ENCODE measurements at places on chromosomes 2 and 18. TPM values are rescaled to one million over a fixed set of nuclear protein-coding genes. Genes with fewer than 3 reads are reported as not detected.

Gene LRATD1
- total RNA-seq: 2.6 TPM

Gene CABYR
- total RNA-seq: 37.3 TPM

Gene CDH7
- 17.6 TPM for total RNA-seq

Gene C2orf72
- total RNA-seq: 2.0 TPM

Gene TMEM198
- total RNA-seq: 0.59 TPM

DNA sequence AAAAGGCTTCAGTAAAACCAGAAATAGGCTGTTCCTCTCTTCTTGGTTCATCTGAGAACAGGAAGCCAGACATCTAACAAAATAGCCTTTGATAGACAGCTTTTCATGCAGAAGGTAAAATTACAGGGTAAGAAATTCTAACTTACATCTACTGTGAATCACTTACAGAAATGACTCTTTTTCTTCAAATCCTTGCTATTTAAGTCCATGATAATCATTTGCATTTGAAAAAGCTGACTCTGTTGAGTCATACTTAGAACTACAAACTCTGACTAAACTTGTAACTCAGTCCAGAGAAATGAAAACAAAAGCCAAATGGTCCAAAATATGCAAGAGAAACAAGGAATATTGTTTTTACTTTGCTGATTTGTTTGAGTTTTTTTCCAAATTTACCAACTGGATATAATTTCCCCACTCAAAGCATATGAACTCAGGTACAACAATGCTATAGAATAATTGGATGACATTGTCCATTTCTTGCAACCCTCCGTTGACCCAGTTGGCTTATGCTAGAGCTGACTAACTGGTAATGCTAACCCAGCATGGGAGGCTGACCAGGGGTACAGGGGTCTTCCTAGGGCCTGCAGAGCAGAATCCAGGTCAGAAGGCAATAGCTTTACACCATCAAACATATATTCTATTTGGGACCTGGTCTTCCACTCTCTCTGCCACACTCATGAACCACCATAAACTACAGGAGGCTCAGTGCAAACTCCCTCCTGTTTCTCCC is 18.8 kb upstream of the MREG start:
- no peak for DNase-seq

- no peak for DNase-seq
Measured at GRCh38 chr2:19038071-19039015, 320.1 kb downstream of the OSR1 start.

- no peak for DNase-seq
Measured at GRCh38 chr2:231883468-231883881, 42.7 kb downstream of the NPPC start.

DNA sequence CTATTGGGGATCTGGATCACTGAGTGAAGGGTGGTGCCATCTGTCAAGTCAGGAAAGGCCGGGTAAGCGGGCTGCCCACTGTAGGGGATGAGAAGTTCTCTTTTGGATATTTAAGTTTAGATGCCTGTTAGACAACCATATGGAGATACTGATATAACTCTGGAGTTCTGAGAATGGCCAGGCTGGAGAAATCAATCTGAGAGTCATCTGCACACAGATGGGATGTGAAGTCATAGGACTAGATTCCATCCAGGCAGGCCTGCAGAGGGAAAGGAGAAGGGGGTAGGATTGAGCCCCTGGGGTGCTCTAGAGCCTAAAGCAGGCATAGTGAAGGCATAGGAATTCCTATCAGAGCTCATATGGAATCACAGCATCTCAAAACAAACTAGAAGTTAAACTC is 30.1 kb downstream of the SPRED2 start:
- no peak for DNase-seq

DNA sequence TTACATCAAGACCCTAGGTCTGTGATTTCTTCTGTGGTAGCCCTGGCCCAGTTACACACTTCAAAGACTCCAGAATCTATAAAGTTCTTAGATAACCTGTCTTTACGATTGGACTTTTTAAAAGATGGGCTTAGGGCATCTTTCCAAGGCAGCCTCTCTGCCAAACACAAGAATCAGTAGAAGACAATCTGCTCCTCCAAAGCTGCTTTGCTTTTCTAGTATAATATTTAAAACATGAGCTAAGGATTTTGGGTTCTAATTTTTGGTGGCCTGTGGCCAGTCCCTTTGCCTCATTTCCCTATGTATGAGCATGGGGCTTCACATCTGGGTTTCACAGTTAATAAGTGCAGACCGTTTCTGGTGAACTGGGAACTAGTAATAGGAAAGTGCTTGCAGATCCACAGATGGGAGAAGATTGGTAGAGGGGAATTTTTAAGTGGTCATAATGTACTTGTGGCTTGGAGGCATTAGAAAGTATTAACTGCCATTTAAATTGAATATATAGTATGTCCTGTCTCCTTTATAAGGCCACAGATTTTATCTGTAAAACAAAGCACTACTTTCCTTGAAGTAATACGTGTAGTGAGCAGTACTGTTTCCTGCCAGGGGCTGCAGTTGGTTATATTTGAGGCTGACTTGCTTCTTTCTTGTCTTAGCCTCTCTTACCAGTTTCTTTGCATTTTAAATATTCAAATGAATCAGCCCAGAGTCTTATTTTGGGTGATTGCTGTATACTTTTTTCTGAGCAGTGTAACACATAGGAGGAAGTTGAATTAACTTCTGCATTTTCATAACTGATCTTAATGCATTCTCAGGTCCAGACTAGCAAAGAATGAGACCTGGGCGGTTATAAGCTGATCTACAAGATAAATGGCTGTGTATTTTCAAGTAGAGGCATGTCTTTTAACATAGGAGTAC is 1.5 kb downstream of the ARPC2 start:
- no peak for DNase-seq

DNA sequence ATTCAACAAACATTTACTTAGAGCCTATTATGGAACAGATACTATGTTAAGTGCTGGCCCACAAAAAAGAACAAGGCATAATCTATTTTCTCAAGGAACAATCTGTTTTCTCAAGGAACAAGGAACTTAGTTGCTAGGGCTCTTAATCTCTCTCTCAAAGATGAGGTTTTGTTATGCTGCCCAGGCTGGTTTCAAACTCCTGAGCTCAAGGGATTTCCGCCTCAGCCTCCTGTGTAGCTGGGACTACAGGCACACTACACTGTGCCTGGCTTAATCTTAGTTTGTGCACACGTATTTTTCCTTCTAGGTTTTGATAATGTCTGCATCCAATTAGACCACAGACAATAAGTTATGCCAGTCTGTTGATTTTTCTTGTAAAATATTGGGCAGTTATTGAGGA is 89.5 kb downstream of the PTH2R start:
- DNase-seq: no peak

DNA sequence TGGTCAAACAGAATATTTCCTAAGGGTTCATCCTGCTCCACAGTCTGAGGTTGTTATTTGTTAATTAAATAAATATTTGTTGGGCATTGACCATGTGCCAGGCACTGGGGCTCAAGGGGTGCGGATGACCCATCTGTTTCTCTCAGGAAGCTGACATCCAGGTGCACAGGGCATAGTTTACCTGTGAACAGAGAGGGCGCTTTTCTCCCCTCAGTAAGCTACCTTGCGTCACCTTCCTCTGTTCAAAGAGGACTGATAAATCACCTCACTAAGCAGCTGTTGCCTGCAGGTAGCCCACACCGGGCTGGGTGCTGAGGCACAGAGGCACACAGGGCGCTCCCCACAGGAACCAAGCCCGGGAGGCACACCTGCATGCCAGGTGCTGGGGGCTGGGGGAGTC is 41.6 kb downstream of the SH3RF3 start:
- no peak for DNase-seq

DNA sequence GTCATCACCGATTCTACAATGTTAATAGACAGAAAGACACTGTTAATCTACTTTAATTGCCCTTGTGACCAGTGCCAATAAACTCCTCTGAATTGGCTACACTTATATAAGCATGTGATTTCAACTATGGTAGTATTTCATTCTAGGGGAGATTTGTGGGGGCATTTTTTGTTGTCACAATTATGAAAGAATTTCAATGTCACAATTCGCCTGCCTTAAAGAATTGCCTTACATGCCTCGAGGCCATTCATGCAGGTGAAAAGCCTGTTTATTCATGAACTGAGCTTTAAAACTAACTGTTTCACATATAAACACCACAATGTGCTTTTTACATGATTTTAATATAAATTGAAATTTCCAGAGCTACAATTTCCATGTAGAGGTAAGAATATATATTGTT is 162.8 kb downstream of the GCA start:
- no peak for DNase-seq

DNA sequence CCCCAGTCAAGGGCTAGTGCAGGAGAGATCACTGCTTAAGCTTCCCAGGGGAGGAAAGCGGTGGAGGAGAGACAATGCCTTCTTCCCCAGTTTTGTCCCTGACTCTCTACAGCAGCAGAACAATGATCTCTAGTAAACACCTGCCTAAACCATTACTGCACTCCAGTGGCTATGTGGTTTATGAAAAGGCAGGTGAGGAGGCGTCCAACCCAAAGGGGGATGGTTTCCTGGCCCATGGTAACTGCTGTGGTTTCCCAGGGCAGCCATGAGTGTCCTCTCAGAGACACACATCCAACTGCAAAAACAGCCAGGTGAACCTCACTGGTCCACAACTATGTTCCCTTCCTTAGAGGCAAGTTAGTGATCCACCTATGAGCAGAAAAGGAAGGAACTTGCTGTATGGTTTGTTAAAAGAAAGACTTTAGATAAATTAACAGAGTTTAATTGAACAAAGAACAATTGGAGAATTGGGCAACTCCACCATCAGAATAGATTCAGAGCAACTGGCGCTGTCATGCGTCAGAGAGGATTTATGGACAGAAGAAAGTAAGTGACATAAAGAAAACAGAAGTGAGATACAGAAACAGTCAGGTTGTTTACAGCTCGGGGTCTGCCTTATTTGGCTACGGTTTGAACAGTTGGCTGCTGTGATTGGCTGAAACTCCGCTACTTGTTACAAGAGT is 4.8 kb upstream of the TTC39C start:
- DNase-seq: no peak

- peak; percentile 54 for DNase-seq
Measured at GRCh38 chr18:7950380-7951136, 383.4 kb downstream of the PTPRM start.

GRCh38 chr2:165280356-165280755 is 41.1 kb downstream of the SCN2A start:
- no peak for DNase-seq

All from NCI-H460 (cell line).